Pulmonary artery endothelial cell (primary cell): ENCODE measurements at places on chromosomes 1 and 21. TPM values are rescaled to one million over a fixed set of nuclear protein-coding genes. Genes with fewer than 3 reads are reported as not detected.

HSPA6 gene
- 0.13 and 0.95 TPM in 2 replicates for total RNA-seq

LIN28A gene
- not detected in 2 replicates for total RNA-seq

TAF12 gene
- total RNA-seq, result 35.3 and 36.9 TPM in 2 replicates

LORICRIN gene
- not detected in 2 replicates for total RNA-seq

CACHD1 gene
- 1.5 and 3.7 TPM in 2 replicates for total RNA-seq

CLIC4 gene
- total RNA-seq, result 358 and 394 TPM in 2 replicates

BPNT1 gene
- 28.2 and 42.5 TPM in 2 replicates for total RNA-seq

HSD3B2 gene
- total RNA-seq, result not detected in 2 replicates

LCE1C gene
- total RNA-seq, result not detected in 2 replicates

LCE2A gene
- not detected in 2 replicates for total RNA-seq

TAS1R1 gene
- total RNA-seq, result 0.07 TPM in 1 of 2 replicates, not detected in the other

CAPN2 gene
- total RNA-seq, result 436 and 498 TPM in 2 replicates

S100B gene
- not detected in 2 replicates for total RNA-seq

VANGL1 gene
- 9.2 and 14.5 TPM in 2 replicates for total RNA-seq

DMRTA2 gene
- total RNA-seq, result not detected in 2 replicates

WLS gene
- 124 and 128 TPM in 2 replicates for total RNA-seq
